Activated CD4-positive, alpha-beta memory T cell treated with anti-CD3 and anti-CD28 coated beads for 36 hours (primary cell): ENCODE measurements at places on chromosomes 11 and 22. TPM values are rescaled to one million over a fixed set of nuclear protein-coding genes. Genes with fewer than 3 reads are reported as not detected.

The GRAP2 gene
- total RNA-seq: 37.7 TPM

DNA sequence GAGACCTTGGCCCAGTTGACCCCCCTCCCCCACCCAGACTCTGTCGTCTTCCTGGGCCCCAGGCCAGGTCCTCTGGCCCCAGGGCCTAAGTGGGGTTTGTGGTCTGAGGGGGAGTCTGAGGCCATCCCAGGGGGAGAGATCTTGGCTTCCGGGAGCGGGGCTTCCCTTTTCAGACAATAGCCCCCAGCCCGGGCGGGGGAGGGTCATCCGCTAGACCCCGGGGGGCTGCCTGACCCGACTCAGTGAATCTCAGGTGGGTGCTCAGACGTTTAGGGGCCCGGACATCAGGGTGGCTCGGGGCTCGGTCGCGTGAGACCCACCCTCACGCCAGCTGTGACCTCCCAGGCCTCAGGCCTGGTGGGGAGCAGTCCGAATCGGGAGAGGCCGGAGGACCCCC is 609 bp downstream of the MAPK11 start:
- no peak for DNase-seq

DNA sequence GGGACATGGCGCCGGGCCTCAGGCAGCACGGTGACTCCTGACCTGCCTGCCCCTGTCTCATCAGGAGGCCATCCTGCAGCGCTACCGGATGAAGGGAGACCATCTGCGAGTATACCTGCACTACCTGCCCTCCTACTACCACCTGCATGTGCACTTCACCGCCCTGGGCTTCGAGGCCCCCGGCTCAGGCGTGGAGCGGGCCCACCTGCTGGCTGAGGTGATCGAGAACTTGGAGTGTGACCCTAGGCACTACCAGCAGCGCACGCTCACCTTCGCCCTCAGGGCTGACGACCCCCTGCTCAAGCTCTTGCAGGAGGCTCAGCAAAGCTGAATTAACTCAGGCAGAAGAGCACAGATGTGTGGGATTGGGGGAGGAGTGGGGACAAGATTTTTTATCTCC is 10.2 kb upstream of the ST3GAL4 start:
- no peak for DNase-seq

- no peak for DNase-seq
Measured at GRCh38 chr11:971731-972365, 46.2 kb downstream of the AP2A2 start.

DNA sequence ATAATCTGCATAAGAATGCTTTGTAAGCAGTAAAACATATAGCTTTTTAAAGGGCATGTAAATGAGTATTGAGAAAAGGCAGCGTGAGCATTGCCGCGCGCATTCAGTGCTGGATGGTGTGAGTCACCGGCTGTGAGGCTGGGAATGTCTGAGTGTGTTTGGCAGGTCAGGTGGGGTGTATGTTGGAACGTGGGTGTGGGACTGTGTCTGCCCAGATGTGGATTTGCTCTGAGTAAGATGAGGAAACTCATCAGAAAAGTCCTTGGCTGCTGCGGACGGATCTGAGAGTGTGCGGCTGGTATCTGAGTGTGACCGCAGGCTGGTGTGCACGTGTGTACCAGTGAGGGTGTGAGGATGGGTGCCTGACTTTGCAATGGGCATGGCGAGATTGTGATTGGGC is 66.2 kb upstream of the NECTIN1 start:
- DNase-seq: no peak
